NCI-H146 (cell line): ENCODE measurements at places on chromosomes 3 and 15.

DNA sequence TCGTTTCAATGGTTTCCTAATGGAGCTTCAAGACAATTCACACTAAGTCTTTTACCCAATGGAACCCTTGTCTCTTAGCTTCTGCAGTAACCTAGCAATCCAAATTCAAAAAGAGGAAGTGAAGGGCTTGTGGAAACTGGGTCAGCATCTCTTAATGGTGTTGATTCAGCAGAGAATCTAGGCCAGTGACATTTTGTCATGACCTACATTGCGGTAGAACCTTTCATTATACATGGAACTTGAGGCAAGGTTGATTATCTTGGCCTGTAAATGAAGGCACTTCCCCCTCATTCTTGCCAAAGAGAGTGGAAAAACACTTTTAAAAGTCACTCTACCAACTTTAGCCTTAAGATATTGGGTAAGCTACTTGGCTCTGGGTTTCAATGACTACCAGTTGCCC lies 42.8 kb downstream of the C2CD4B start:
- DNase-seq = no peak

DNA sequence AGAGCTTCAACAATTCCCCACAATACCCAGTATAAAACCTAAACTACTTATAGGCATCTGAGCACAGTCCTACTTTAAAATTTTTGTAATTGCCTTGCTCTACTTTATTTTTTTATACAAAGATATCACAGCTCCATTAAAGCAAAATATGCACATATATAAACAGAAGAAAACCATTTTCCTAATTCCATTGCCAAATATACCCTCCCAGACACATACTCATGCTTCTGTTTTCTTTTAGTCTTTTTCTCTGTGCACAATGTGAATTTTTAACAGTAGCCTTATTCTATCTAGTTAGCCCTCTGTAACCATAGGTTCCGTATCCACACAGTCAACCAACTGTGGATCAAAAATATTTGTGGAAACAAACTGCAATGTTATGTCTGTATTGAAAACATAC lies 260.5 kb downstream of the SCAPER start:
- DNase-seq = no peak

DNA sequence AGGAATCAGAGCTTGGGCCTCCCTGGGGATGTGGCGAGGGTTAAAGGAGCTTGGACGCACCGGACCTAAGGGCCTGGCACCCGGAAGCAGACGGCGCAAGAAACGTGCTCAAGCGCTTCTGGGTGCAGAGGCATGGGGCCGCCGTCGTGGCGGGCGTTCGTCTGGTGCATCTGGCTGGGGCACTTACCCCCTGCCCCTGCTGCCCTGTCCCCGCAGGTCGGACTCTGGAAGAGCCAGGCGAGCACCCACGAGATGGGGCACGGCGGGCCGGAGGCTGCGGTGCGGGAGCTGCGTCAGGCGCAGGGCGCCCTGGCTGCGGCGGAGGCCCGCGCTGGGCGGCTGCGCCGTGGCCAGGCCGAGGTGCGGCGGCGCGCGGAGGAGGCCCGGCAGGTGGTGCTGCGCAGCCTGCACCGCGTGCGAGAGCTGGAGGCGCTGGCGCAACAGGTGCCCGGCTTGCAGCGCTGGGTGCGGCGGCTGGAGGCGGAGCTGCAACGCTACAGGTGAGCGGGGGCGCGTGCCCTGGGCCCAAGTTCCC lies 2.5 kb downstream of the EFCC1 start:
- peak; percentile 89 for DNase-seq

GRCh38 chr15:66848116-66848515 lies 146.1 kb downstream of the SMAD6 start:
- DNase-seq = no peak

DNA sequence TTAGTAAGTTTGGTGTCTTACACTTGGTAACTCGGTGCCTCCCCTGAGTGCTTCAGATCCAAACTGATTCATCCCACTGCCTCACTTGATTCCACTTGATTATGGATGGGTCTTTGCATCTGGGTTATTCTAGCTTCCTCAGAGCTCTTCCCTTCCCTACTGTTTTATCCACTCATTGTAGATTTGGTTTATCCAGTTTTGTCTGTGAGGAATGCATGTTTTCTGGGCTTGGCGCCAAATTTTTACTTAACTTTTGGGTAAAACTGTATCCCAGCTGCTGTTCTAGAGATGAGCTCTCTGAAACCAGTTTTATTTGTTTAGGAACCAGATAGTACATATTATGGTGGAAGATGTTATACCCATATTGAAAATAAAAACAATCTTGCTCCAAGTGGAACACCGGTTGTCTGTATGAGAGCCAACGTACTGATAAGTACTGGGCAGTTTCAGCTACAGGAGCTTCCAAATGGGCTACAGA lies 20.9 kb downstream of the RAD54L2 start:
- no peak for DNase-seq
